ENCODE measurements at places on chromosomes 2 and 18.

DNA sequence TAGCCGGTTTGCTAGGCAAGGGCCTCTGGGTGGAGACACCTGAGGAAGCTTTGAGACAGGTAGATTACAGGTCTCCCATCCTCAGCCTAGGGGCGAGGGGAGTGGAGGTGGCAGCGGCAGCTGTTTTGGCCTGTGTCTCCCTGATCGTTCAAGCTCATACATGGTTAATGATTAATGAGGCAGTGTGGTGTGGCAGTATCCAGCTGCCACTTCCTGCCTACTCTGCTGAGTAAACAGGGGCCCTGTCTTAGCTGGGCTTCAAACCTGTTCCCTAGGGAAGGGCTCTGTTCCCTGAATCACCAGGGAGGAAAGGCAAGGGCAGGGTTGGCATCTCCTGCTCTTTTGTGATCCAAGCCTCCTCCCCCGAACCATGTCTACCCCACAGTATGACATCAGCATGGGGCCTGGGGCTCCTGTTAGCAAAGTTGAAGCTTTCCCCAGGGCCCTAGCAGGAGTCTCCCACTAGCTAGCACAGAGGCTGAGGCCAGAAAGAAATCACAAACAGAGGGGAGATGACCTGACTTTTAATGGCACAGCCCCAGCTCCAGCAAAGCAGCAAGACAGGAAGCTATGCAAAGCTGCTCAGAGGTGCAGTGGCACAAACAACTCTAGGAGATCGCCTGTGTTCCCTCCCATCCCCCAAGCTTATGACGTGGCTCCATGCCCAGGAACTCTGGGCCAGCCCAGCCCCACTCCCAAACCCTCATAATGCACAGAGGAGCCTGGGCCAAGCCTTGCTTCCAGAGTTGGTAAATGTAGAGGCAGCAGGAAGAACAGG is 3.7 kb upstream of the TUBA4B start:
- DNase-seq = no peak

GRCh38 chr2:237042101-237042500 is 43.6 kb upstream of the COPS8 start:
- DNase-seq = no peak

- DNase-seq = no peak
Observed at GRCh38 chr2:47720559-47720958, 62.4 kb upstream of the MSH6 start.

- DNase-seq = no peak
Observed at GRCh38 chr2:119772767-119773166, 13.0 kb downstream of the PTPN4 start.

- DNase-seq = no peak
Observed at GRCh38 chr2:184444217-184444616, 154.1 kb upstream of the ZNF804A start.

DNA sequence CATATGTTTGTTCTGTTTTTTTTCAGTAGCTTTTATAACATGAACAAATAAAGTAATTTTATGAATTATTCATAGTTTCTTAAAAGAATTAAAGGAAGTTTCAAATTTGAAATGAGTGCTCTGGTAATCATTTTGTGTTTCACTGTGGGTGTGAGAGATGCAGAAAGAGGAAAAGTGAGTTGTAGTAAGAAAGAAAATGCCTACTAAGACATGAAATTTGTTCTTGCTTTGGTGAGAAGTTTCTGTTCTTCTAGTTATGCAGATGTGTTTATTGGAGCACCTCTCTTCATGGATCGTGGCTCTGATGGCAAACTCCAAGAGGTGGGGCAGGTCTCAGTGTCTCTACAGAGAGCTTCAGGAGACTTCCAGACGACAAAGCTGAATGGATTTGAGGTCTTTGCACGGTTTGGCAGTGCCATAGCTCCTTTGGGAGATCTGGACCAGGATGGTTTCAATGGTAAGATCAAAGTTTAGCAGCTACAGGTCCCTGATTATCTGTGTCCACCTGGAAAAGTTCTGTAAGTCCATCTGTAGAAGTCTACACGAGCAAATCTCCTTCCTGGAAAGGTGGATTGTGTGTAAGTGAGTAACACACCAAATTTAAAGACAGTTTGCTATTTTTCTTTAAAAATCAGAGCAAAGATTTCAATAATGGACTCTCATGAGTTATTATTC is 51.4 kb downstream of the ITGAV start:
- DNase-seq = no peak

DNA sequence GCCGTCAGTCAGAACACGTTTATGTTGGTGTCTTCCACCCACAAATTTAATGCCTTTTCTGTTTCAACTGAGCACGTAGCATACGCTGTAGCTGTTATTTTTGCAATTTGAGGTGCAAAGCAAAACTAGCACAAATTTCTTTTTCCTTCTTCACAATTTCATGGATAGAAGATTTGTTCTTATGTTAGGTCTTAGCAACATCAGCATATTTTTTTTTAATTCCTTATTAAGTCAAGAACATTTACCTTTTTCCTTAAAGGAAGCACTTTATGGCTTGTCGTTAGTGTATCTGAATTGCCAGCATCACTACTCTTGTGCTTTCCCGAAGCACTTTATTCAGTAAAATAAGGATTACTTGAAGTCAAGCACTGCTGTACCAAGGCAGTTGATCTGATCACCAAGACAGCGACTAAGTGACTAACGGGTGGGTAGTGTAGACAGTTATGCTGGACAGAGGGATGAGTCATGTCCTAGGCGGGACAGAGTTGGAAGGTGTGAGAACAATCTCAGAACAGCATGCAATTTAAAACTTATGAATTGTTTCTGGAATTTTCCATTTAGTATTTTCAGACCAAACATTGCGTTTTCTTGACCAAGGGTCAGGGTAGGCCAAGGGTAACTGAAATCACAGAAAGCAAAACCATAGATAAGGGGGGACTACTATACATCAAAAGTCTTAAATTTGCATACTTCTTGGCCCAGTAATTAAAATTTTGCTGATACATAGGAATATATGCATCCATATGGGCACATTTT is 13.3 kb downstream of the BABAM2 start:
- DNase-seq = peak; percentile 51

GRCh38 chr18:40534723-40535122 is 1420.3 kb upstream of the PIK3C3 start:
- DNase-seq = no peak

GRCh38 chr2:223585666-223586065 is 16.5 kb downstream of the SCG2 start:
- DNase-seq = no peak

DNA sequence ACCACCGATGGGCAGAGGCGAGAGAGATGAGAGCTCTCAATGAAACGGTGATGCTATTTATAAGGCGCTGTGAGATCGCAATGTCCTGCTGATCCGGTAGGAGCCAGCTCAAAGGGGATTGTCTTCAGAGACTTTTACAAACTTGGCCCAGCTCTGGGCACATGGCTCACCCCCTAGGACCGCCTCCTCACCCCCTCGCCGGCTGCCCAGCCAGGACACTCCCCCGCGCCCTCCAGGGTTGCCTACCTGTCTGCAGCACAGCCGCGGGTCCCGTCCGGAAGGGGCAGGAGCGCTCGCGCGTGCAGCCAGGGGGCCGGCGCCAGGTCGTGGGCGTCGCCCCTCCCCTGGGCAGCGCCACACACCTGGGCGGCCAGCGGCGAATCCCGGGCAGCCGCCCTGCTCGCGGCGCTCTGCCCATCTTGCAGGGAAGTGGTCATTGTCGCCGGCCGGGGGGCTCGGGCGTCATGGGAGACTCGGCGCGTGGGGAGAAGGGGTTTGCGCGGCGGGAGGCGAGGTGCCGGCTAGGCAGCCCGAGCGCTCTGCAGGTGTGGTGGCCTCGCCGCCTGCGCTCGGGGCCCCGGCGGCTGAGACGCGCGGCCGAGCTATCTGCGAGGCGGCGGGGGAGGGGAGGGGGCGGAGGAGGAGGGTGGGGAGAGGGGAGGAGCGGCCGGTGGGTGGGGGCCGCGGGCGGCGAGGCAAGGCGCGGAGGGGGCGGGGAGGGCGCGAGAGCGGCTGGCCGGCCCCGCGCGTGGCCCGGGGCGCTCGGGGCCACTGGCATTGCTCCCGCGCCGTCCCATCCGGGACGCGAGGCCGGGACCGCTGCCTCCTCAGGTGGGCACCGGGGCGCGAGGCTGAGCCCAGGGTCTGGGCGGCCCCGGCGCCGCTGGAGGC is at the start of gene GRB14:
GRB14 (minus strand) TSS at position 610 of the 891 bp plus-strand sequence; CDS start at position 437, 173 bp downstream.
- DNase-seq = peak; percentile 28

DNA sequence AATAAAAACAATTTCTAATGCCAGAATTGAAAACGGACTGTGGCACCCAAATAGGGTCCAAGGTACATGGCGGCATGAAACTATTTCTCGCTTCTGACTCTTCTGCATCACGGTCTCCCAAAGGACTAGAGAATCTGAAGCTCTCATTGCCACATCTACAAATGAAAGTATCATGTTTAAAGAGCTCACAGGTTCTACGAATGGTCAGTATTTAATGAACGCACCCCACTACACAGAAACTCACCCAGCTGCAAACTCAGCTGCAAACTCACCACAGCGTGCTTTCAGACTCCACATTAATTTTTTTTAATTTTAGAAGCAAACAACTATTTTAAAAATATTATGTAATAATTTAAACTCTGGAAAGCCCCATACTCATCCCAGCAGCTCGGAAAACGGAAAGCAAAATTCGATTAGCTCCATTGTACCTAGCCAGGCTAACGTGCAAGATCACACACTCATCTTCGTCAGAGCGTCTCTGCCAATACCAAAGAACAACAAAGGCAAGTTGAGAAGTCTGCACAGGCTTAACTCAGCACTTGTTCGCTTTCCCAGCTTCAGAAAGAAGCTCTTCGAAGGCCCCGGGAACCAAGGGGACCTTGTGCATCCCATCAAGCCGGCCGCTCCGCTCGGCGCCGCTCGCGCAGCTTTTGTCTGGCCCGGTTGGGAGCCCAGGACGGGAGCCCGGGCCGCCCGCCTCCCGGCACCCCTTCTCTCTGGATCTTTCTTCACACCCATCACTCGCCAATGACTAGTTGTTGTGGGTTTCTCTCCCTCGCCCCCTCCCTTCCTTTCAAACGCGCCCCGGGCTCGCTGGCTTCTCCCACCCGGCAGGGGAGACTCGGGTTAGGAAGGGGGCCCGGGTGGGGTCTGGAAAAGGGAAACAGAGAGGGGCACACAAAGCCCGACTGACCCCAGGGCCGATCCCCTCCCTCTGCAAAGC is 785 bp downstream of the CLASP1 start:
- DNase-seq = no peak

Measured in HCT116 (cell line).